Hypothalamus (tissue), 51 donors: ENCODE measurements at places on chromosomes 12 and 14.

GRCh38 chr12:87413784-87414183 is 615.4 kb downstream of the C12orf50 start:
- DNase-seq: no peak

- no peak for DNase-seq
Observed at GRCh38 chr12:12648284-12648683, 36.6 kb downstream of the CREBL2 start.

DNA sequence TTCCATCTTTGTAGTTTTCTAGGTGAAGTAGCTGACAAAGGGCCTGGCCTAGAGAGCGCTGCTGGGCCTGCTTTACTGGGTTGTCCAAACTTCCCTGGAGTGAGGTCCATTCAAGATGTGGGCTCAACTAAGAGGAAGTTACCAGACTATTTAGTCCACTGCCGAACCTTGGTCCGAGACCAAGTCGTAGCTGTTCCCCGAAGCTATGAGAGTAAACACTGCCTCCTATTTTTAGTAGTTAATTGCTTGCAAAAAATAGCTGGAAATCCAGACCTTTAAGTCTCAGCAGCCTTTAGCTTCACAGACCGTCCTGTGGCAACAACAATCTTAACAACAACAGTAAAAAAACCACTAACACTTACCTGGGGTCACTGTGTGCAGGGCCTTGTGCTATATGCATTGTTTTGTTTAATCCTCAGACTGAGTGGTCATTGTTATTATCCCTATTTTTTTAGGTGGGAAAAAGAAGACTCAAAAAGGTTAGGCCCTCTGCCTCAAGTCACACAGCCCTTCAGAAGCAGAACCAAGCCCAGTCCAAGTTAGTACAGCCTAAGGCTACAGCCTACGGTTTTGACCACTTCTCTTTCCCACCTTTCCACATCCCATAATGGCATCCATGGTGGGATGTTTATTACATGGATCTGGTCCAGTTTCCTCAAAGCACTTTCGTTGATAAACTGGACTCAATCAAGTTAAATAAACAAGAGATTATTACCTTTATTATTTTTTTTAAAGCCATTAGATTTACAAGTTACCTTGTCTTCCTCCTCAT is 30.6 kb downstream of the SOCS2 start:
- DNase-seq: no peak

- DNase-seq: no peak
Observed at GRCh38 chr14:99318091-99318958, 46.3 kb upstream of the BCL11B start.

DNA sequence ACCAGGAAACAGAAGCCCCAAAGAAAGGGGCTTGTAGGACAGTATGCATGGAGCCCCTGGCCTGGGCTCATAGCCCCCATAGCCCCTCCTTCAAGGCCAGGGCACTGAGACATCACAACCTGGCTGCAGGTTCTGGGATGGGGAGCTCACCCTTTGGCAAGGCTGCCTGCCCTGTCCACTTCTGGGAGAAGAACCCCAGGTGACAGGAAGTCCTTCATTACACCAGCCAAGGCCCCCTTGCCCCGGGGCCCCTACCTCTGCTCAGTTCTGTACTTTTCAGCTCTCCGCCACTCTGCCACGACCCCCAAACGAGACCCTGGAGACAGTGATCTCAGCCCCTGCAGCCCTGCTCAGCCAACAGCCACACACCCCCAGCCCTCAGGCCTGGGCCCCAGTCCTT is 223.2 kb upstream of the RTL1 start:
- no peak for DNase-seq

DNA sequence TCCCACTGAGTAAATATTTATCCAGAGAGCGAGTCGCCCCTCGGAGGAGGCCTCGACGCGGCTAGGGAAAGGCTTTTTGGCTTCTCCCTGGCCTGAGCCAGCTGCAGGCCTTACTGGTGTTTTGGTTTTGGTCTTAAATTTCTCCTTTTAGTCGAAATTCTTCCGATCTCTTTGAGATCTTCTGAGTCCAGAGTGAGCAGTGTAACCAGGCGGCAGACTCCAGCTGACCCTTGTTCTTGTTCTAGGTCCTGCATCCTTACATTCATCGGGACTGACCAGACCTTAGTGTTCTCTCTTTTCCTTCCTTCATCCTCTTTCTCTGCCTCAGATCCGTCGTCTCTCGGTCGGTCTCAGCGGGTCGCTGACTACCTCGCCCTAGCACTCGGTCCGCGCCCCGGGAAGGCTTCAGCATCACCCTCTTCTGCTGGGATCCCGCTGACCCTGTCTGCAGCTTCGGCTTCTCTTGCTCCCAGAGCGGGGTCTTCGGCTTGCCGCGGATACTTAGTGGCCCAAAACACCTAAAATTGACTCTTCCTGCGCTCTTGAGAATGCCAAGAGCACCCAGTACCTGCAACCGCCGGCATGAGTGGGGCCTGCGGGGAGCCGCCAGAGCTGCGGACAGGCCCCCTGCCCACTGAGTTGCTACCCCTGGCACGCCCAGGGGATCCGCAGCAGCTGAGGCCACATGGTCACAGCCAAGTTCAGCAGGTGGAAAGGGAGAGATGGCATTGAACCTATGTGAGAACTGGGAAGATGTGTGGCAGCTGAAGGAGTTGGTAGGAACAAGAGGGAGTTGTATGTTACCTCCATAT is 2.4 kb upstream of the PAX9 start:
- DNase-seq: no peak

- no peak for DNase-seq
Observed at GRCh38 chr14:49960453-49960852, 67.6 kb downstream of the ARF6 start.

GRCh38 chr12:54392485-54393206 is 8.1 kb upstream of the ZNF385A start:
- no peak for DNase-seq

DNA sequence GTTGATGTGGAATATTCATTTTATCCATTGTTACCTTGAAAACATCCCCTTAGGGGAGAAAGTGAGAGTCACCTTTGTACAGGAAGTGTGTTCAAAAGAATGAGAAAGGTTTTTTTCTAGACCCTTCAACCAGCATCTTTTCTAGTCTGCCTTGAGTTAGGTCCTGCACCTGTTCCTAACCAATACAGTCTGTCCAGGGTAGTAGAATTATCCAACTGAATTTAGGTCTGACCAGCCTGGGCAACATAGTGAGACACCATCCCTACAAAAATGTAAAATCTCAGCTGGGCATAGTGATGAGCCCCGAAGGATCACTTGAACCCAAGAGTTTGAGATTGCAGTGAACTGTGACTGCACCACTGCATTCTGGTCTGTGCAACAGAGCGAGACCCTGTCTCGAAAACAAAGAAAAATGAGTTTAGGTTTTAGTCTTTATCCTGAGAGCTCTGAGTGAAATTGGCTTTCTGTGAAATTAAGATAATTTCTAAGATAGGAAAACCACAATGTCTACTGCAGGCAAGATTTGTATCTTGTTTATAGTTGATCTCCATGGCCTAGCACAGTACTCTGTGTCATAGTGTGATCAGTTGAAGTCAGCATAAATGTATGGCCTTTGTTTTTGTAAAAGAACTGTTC is 25.2 kb downstream of the ARHGAP5 start:
- no peak for DNase-seq

- no peak for DNase-seq
Observed at GRCh38 chr14:76599559-76600287, 161.5 kb upstream of the VASH1 start.

- DNase-seq: peak; percentile 3
Observed at GRCh38 chr14:95597784-95598211, 62.9 kb downstream of the GLRX5 start.

- no peak for DNase-seq
Observed at GRCh38 chr14:22583994-22584393, 5.0 kb downstream of the DAD1 start.

DNA sequence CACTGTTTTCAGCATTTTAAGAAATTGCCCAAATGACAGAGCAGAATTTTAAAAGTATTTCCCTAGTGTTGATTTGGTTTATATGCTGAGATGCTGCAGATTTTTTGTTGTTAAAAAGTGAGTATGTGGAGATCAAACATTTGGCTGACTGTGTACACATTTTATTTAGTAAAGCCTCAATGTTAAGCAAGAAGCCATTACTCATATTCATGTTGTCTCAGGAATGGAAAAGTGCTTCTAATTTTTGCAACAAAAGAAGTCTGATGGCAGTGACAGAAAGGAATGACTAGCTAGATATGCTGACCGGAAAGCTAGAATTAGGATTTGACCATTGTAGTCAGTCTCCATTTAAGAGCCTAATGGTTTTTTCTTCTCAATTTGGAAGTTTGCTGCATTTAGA is 22.5 kb downstream of the SLC38A6 start:
- DNase-seq: no peak

DNA sequence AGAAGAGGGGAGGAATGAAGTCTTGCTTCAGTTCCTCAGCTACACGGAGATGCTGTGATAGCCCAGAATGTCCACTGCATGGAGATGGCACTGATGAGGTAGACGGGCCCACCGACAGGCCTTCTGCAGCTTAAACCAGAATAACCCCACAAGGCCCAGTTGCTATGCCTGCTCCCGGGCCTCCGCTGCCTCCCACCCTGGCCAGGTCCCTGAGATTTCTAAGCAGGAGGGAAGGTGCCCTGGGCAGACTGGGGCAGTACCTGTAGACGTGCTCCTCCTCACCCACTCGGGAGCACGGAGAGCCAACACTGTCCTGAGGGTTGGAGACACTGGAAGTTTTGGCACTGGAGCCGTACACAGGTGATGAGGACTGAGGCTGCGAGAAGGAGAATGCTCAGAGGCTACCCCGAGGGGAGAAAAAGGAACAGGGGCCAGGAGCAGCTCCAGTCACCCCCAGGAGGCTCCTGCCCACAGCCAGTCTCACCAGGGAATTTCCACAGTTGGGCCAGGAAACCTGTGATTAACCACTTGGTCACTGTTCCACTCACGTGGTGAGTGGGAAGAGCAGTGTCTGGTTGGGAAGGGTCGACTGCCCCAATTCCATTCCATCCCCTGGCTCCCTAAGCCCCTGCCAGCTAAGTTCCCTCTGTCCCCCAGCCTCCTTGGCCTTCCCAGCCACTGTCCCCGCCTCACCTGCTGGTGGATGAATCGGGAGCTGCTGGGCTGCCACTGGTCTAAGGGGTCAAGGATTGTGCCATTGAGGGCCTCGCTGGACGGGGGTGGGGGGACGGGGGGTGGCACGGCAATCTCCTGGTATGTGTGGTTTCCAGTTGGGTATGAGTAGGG is 22.8 kb upstream of the RPLP0 start:
- no peak for DNase-seq

DNA sequence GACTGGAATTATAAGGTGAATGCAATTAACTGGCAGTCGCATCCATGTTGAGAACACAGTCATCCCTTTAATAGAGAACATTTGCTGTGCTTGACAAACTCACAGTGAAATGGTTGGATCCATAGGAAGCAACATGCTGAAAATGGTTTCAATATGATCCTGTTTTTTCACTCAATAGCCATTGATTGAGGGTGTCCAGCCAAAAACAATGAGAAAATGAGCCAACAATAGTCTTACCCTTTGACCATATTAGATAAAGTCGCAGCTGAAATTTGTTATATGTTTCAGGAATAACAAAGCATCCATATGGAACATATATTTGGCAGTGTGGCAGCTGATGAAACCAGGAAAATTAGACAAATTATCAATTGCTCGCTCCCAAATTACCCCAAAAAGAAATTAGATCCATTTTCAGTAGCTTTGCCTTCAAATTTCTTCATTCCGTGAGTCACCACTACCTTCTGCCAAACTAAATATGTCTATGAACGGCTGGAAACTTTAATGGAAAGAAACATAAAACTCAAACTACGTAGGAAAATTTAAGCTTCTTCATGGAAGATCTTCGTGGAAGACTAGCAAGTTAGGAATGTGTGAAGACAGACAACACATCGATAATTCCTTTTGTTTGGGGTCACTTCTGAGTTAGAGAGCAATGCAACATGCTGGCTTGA is 17.4 kb downstream of the IGF1 start:
- DNase-seq: no peak

- no peak for DNase-seq
Observed at GRCh38 chr14:89787525-89787924, 167.0 kb downstream of the EFCAB11 start.

DNA sequence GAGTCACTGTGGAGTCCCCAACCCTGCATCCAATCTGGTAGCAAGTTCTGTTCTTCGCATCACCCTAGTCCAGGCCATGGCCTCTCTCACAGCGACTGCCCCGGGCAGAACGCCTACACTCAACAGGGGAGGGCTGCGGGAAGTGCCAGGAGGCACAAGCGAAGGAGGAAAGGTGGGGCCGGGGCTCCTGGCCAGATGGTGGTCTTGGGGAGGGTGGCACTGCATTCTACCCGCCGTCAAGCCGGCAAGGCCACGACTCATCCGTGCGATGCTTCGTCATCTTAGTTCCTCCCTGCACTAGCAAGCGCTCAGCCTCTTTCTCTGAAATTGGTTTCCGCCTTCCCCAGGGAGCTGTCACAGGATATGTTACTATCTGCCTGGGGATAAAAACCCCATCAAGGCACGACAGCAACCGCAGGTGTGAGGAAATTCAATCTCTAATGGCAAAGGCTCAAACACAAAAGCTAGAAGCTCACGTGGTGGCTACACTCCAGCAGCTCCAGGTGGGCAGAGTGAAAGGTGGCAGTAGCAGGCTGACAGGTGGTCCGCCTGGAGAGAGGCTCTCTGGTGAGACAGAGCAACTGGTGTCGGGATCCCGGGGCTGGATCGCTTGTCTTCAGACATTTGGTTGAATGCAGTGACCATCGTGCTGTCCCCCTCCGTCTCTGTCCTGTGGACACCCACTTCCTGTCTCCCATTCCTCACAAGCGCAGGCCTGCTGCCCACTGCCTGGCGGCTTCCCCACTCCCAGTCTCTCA is 34.1 kb downstream of the ACADS start:
- DNase-seq: no peak

DNA sequence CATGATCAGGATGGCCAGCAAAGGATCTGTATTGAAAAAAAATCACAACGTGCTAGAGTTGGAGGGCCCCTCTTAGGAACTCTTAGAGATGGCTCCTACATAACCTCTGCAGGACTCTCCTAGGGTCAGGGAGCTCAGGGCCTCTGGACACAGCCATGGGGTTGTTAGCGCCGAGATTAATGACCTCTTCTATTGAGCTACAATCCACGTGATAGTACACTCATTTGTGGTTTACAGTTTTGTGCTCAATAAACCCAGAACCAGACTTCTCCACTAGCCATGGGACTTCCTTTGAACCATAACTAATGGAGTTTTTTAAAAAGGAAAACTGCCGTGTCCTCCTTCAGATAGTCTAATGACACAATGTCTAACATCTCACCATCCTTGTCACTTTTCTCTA is 29.6 kb upstream of the HDAC7 start:
- no peak for DNase-seq

- DNase-seq: no peak
Observed at GRCh38 chr12:6457220-6457945, 5.5 kb downstream of the TAPBPL start.

DNA sequence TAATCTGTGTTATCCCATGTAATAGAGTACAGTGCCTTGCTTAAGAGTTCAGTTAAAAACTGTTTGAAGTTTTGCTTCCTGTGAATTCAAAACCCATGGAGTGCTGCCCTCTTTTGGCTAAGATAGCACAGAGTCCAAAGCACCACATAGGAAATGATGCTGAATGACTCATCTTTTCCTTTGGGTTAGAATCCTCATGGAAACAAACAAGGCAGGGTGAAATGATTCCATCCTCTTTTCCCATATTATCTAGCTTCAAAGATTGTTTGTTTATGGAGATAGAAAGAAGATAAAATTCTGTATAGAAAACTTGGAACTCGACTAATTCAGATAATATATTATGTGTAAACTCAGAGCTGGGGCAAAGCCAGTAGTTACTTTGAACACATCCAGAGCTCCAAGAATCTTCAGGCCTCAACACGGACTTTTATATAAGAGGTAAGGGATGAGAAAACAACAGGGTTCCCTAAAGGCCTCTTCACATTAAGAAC is 87.4 kb downstream of the OTOGL start:
- no peak for DNase-seq
